ENCODE measurements at places on chromosomes 4 and X.

GRCh38 chr4:165723051-165723795 is 149.8 kb upstream of the TLL1 start:
- DNase-seq = no peak

- DNase-seq = no peak
Observed at GRCh38 chrX:152893980-152894610, 3.8 kb upstream of the ZNF185 start.

DNA sequence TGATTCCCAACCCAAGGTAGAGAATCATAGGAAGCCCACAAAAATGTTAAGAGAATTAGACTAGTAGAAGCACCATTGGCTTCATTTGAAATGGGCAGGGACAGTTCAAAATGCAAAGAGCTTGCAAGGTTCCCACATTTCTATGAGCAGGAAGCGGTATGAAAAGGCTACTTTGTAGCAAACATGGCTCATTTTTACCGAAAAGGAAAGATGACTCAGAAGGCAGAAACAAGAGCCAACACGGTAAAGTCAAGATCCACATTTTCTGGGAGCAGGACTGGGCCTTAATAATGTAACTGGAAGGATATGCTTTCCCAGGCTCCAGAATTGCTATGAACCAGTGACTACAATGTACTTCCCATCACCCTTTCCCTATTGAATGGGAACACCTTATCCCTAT is 89.5 kb downstream of the GLRA3 start:
- DNase-seq = no peak

DNA sequence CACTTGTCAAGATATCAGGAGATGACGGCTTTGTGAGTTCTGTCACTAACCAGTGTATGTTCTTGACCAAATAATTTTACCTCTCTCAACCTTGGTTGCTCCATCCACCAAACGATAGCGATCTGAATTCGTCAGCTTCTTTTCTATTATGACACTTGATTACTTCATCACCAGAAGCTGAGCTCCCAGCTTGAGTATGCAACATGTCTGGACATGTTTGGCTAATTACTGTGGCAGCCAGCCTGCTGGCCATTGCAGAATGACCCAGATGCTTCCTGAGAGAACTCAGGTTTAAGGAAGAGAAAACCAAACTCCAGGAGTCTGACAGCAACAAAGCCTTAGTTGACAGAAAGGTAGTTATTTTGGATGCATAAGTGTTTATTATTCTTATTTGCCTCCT is 46.4 kb upstream of the PARM1 start:
- DNase-seq = no peak

DNA sequence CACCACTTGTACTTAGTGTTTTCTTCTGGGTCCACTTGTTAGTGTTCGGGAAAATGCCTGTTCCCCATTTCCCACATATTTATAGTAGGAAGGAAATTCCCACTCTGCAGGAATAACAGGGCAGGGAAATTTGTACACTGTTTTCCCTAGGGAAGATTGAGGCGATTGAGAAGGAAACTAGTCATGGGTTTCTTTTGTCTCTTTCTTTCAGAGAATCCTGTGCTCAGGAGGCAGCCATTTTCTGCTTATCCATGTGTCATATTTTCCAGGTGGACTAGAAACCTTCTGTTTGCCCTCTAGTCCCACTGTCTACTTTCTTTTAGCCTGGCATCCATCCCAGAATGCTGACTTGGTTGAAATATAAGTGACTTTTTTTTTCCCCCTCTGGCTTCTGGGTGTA is 299.1 kb upstream of the ANKRD50 start:
- DNase-seq = no peak

DNA sequence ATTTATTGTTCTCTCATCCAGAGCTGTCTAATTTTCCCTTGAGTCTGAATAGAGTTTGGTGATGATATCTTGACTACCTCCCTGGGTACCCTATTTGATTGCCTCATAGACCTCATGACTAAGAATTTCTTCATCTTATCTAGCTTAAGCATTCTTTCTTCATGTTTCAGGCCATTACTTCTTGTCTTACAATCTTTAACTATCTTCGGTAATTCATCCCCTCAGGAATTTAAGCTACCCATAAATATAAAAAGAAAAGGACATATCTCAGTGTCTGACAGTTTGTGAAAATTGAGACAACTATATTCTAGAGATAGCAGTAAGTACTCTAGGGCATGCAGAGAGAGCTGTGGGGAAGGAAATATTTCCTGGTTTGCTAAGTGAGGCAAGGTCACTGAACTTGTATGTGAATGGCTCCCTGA is 466.1 kb upstream of the GRID2 start:
- DNase-seq = no peak

DNA sequence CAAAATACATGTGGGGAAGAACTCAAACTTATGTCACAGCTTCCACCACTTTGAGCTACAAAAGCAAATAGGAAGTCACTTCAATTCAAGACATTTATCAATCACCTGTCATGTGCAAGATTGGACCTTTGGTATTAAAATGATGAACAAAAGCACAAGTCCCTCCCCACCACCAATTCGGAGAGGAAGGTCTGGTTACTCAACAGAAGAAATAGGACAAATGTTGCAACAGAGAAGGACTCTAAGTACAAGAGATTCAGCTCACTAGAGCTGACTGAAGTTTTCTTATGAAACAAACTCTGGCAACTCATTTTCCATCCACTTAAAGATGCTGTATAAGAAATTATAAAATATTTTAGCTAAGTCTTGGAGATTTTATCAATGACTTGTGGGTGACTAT is 16.0 kb upstream of the MMRN1 start:
- DNase-seq = no peak

DNA sequence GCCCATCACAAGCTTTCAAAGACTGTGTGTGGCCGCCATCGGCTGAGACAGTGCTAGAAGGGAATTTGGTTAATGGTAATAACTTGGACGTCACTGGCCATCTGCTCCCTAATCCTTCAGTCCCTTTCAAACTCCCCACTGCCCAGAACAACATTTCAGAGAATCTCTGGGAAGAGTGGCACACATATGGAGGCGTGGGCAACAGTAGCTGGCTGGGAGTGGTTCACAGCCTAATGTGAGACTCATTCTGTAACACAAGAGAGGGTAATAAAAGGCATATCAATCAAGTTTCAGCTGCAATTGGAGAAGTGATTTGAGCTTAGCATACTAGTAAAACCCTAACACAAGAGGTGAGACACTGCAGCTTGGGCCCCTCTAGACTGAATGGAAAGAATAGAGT is 15.4 kb downstream of the SMIM10 start:
- no peak for DNase-seq

GRCh38 chr4:141501395-141501794 is 135.0 kb upstream of the IL15 start:
- DNase-seq = no peak

DNA sequence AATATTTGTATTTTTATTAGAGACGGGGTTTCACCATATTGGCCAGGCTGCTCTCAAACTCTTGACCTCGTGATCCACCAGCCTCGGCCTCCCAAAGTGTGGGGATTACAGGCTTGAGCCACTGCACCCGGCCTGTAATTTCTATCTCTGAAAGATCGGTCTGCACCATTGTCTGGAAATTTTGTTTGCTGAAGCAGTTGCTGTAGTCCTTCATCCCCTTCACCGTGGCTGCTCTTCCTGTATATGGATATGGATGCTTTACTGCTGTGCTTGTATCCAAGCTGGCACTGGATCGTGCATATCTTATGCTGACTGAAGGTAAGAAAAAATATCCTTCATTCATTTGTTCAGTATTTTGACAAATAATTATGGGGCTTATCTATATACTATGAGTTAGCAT is 338.4 kb upstream of the GNPDA2 start:
- DNase-seq = no peak

- no peak for DNase-seq
Observed at GRCh38 chr4:100169491-100170485, 20.5 kb downstream of the DDIT4L start.

DNA sequence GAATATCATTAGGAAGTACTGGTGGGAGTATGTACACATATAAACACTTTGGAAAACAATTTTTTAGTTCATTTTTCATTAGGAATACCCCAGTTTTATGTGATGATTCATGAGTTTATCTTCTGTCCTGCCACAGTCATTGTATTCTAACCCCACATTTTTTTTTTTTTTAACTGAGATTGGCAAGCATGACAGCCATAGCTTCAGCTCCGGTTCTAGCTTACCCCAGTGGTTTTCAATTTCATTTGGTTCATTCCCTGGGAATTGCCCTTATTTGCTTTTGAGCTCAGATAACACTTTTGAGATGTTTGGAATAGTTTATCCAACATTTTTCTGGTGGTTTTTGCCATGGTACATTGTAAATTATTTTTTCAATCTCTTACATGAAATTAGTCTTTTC is 21.0 kb upstream of the FMR1 start:
- no peak for DNase-seq

DNA sequence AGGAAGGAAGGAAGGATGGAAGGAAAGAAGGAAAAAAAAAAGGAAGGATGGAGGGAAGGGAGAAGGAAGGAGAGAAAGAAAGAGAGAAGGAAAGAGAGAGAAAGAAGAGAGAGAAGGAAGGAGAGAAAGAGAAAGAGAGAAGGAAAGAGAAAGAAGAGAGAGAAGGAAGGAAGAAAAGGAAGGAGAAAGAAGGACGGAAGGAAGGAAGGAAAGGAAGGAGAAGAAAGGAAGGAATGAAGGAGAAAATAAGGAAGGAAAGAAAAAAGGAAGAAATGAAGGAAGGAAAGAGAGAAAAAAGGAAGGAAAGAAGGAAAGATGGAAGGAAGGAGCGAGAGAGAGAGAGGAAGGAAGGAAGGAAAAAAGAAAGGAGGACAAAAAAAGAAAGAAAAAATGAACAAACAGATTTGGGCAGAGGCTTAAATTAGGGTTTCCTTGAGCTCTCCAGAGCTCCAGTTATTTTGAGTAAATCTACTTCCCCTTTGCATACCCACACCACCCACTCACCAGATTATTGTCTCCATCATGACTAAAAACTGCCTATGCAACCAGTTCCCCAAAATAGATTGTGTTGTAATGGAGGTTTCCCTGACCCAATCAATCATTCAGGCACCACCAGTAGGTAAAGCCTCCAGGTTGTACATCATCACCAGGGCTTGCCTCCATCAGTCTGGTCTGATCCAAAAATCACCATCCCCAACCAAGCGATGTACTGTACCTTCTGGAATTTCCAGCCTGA is 1722.9 kb upstream of the PCDH10 start:
- no peak for DNase-seq

GRCh38 chr4:56692576-56692975 is 11.5 kb upstream of the HOPX start:
- no peak for DNase-seq

- no peak for DNase-seq
Observed at GRCh38 chrX:10441464-10441863, 178.9 kb downstream of the MID1 start.

DNA sequence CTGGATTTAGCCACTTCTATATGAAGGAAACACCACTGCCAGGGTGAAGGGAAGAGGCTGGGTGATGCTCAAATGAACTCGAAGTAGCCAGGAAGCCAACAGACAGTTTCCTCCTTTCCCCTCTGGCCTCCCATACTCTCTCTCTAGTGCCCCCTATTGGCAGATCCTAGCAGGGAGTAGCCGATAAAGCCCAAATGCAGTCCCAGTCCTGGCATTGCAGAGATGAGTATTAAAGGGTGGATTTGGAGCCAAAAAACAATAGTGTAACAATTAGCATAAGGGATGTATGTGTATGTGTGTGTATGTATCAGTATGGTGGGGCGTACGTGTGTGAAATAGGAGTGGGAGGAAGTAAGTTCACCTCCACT is 213.8 kb upstream of the LDB2 start:
- no peak for DNase-seq

DNA sequence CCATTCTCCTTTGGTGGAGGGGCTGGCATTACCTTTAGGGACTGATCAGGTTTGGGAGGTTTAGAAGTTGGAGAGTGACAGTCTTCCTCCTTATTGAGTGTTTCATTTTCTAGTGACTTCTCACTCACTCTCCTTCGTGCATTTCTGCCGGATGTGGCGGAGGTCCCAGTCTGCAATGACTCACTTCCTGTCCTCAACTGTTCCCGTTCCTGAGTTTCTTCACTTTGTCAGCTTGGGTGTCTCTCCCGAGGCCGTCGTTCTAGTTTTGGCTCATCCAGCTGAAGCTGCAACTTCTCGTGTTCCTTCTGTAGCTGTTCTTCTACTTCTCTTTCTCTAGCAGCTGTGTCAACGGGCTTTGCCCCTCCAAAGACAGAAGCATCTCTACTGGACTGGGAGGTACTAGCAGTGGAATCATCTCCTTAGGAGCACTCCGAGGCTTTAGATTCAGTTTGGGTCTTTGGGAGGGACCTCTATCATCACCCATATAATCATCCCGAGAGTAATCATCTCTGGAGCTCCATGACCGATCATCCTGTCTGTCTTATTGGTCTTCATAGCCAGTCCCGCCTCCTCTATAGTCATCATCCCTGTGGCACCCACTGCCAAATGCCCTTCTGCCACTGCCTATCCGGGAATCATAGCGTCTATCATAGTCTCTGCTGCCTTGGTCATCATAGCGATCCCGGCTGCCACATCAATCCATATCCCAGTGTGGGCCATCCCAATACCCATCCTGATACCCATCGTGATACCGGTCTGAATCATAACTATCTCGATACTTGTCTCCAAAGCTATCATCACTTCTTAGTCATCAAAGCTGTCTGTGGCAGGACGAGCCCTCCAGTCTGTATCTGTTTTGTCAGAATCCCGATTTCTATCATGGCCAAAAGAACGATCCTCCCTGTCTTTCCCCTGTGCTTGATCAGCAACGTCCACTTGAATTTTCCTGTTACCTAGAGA is 35.3 kb upstream of the VSIG4 start:
- no peak for DNase-seq

GRCh38 chr4:54959651-54960116 is 165.7 kb downstream of the KDR start:
- no peak for DNase-seq

GRCh38 chr4:156237231-156237630 is 283.6 kb upstream of the CTSO start:
- no peak for DNase-seq

- DNase-seq = no peak
Observed at GRCh38 chr4:17367201-17367600, 144.7 kb downstream of the QDPR start.

GRCh38 chrX:56963377-56963776 is 32.0 kb downstream of the SPIN3 start:
- no peak for DNase-seq

GRCh38 chr4:175394208-175394607 is 417.9 kb downstream of the GPM6A start:
- no peak for DNase-seq

- DNase-seq = no peak
Observed at GRCh38 chr4:119105605-119106004, 30.0 kb upstream of the MYOZ2 start.

GRCh38 chr4:95838192-95838591 is 1.7 kb upstream of the PDHA2 start:
- DNase-seq = no peak

- no peak for DNase-seq
Observed at GRCh38 chrX:39734174-39734776, 363.5 kb downstream of the BCOR start.

DNA sequence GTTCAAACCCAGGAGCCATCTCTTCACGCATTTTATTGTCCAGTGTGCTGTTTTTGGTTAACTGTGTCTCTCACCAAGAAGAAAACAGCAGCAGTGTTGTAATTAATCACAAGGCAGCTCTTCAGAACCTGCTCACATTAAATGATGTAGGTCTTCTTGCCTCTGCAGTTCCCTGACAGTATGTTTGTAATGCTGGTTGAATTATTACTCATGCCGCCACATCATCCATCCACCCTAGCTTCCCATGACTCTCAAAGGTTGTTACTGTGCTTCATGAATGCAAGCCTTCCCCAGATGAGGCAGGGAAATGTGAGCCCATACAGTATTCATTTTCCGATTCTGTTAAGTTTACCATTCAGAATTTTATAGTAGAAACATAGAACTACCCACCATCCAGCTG is 17.4 kb downstream of the TLR10 start:
- DNase-seq = no peak
